Heart left ventricle (tissue), 16 donors: ENCODE measurements at places on chromosomes 11 and 22. TPM values are rescaled to one million over a fixed set of nuclear protein-coding genes. Genes with fewer than 3 reads are reported as not detected.
A peak's percentile ranks its signal among the peaks of the same experiment; 100 is the strongest.

GRCh38 chr11:1852877-1853276 lies at the start of gene LSP1:
Gene LSP1 (plus strand): TSS chr11:1853084. CDS start chr11:1853145, 61 bp downstream.
- DNase-seq: no peak

- peak; percentile 49 for DNase-seq
Measured at GRCh38 chr11:117823294-117823945, 1.1 kb downstream of the FXYD2 start.

DNA sequence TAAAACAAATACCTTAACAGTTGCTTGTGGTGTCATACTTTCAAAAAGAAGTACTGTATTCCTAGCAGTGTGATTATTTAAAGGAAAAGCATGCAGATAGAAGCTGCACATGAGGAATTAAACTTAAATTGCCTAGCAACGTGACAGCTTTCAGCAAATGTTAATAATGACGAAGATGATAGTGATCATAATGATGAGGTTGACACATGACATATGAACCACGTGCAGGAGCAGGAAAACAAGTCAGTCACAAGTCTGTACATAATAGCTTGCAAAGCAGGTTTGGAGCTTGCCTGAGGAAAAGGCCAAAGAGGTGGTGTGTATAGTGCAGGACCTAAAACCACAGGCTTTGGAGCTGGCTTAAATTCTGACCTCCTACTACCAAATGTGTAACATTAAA lies 30.6 kb upstream of the PIK3C2A start:
- DNase-seq: no peak

GRCh38 chr11:111604392-111605009 lies 2.3 kb downstream of the SIK2 start:
- no peak for DNase-seq

DNA sequence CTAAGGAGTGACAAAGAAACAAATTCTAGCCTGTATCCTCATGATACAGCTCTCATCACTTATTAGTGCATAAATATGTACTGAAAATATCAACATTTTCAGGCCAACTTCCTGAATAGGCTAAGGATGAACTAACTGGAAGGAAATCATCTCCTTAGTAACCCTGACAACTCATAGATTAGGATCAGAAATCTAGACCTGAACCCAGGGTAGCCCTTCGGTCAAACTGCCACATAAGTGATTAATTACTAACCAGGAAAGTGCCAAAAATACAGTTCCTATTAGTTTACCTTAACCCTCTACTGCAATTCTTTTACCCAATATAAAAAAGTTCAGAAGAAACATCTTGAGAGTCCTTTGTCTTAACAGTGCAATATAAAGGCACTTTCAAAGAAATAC lies 40.0 kb downstream of the AMBRA1 start:
- no peak for DNase-seq

- no peak for DNase-seq
Measured at GRCh38 chr11:78217650-78218541, 29.2 kb downstream of the USP35 start.

DNA sequence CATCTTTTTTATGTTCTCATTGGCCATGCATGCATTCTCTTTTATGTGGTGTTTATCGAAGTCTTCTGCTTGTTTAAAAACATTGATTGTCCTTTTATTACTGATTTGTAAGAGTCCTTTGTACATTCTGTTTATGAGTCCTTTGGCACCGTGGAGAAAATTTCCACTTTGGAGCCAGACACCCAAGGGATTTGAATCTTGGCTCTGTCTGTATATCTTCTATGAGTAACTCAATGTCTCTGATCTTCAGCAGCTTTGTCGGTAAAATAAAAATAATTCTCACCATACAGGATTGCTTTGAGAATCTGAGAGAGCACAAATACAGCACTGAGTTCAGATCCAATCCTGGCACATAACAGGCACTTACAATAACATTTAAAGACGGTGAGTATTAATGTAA lies 12.8 kb upstream of the SORL1 start:
- no peak for DNase-seq

DNA sequence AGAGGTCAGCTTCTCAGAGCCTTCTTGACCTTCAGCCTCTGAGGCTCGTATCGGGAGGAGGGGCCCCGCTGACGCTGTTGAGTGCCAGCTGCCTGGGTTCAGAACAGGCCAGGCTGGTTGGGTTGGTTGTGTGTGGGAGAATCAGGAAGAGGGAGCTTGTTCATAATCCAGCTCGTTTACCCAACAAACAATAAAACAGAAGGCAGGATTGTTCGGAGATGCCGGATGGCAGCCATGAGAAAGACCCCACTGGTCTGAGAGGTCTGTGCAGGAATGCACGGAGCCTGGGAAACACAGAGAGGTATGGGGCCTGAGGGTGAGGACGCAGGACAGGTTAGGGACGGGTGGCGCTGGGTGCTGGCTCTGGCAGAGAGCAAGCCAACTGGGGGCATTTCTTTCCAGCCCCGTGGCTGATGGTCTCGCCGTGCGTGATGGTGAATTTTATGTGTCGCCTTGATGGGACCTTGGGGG lies 31.6 kb upstream of the SHANK2 start:
- DNase-seq: no peak

GRCh38 chr11:91173701-91174100 lies 950.9 kb upstream of the CHORDC1 start:
- no peak for DNase-seq

Gene TEX54
- total RNA-seq: not detected

Gene GLB1L2
- total RNA-seq: 0.37 TPM

Gene MYOD1
- not detected for total RNA-seq
